GM13977 (cell line): ENCODE measurements at places on chromosomes 5 and 9.

DNA sequence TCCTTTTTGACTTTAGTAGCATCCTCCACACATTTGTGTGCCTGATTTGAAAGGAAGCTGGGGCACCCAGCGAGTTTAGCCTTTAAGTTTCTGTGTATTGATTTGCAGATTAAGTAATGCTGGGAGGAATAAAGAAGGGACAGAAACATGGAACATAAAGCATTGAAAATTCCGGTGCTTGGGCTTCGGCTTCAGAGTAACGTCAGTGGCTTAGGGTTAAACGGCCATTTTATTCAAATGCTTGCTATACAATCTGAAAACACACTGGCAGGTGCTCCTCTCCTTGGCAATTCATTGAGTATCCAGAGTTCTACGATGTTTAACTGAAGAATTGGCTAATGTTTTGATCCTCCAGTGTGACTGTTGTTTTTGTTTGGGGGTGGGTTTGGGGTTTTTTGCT is 58.0 kb upstream of the FSD1L start:
- no peak for DNase-seq

- no peak for DNase-seq
Observed at GRCh38 chr5:133682451-133682850, 70.1 kb upstream of the FSTL4 start.

DNA sequence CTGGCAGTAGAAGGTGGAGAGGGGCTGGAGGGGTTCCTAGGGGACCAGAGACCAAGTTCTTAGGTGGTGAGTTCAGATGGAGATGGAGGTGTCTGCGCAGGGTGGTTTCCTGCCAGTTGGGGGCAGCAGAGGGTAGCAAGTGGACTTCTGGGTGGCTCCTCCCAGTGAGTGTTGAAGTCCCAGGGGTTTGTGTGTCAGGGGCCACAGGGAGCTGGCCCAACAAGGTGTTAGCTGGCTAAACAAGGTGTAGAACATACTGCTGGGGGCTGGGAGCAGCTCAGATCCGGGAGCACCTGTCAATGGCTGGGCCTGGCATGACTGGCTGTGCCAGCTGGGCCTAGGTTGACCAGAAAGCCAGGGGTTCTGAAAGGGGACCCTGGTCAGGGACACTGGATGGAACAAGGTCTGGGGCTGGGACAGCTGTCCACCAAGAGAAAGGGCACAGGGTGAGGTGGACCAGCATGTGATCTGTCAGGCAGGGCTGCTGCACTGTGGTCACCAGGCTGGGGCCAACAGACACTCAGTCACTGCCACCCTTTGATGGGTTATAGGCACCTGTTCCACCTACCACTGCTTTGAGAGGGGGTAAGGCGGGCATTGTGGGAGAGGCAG is 35.6 kb downstream of the DAB2IP start:
- DNase-seq = peak; percentile 86

DNA sequence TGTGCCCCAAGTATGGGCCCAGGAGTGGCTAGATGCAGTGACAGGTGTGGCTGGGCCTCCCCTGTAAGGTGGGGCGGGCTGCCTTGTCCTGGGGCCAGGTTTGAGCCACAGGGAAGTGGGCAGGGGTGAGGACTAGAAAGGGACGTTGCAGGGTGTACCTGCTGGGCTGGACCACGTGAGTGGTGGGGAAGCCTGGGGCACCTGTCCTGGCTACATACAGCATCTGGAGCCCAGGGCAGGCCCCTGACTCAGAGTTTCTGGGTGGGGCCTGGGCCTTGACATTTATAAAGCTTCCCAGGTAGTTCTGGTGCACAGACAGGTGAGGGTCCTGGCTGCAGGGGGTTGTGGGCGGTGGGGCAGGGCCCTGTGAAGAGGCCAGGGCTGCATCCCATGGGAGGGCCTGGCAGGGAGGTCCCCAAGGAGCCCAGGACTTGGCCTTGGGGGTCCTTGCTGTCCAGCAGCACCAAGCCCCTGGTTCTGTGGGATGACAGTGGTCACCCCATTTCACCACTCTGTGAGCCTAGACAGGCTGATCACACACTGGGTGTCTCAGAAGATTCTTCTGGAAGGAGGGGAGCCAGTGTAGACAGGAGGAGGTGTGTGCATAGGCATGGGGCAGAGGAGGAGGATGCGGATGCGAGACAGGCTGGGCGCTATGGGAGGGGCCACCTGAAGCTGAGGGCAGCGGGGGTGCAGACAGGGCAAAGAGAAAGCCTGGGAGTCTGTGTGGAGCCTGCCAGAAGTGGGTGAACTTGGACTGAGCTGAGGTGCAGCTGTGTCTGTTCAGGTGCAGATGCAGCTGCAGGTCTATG is 94.0 kb downstream of the PHF2 start:
- no peak for DNase-seq

- DNase-seq = no peak
Observed at GRCh38 chr5:147467973-147468508, 41.8 kb downstream of the DPYSL3 start.

- DNase-seq = no peak
Observed at GRCh38 chr9:746661-747434, 94.6 kb upstream of the DMRT1 start.

- DNase-seq = no peak
Observed at GRCh38 chr5:151251001-151251551, 1.9 kb upstream of the GM2A start.

GRCh38 chr5:7397937-7398336 is 2.0 kb downstream of the ADCY2 start:
- DNase-seq = no peak

- DNase-seq = no peak
Observed at GRCh38 chr9:113669522-113670115, 206.1 kb downstream of the RGS3 start.

- peak; percentile 88 for DNase-seq
Observed at GRCh38 chr9:122122903-122123632, 30.0 kb upstream of the TTLL11 start.

- no peak for DNase-seq
Observed at GRCh38 chr9:104075801-104076753, 18.0 kb upstream of the SMC2 start.

GRCh38 chr5:145921211-145921610 is 15.2 kb upstream of the SH3RF2 start:
- DNase-seq = no peak

- no peak for DNase-seq
Observed at GRCh38 chr5:16450163-16450562, 15.4 kb downstream of the ZNF622 start.

DNA sequence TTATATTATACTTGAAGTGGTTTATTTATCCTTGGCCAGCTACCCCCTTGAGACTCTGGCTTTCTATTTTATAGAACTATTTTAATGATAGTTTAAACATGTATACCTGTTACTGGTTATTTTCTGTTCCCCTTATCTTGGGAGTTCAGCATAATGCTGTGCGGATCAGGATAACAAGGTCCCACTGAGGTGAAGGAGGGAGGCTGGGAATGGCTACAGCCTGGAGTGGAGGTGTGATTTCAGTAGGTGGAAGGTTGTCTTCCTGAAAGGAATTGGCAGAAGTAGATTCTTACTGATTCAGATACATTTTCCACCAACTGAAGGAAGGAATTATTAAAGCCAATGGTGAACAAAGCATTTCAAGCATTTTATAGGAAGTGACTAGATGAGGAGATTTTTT is 38.9 kb downstream of the PAM start:
- no peak for DNase-seq

- no peak for DNase-seq
Observed at GRCh38 chr5:175282611-175283225, 161.3 kb downstream of the DRD1 start.

DNA sequence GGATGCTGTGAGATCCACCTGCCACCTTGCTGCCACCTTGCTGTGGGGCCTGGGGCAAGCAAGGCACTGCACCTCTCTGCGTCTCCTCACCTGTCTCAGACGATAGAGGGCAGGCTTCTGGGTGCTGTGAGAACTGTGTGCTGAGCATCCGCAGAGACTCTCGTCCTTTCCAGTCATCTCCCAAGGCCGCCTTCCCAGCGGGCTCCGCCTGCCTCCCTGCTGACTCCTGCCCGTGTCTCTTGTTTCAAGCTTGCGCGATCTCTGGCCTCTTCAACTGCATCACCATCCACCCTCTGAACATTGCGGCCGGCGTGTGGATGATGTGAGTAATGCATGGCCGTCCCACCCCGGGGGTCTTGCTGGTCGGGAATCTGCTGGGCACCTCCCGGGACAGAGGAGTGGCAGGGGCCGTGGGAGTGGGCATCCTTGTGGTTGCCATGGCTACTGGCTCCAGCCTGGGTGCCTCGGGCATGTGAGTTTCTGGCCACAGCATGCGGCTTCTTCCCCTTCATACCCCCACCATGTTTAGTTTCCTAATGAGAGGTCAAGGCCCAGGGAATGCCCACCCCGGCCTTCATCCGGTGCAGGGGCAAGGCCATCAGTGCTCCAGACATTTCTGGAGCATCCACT is 3.6 kb downstream of the CACFD1 start:
- no peak for DNase-seq

DNA sequence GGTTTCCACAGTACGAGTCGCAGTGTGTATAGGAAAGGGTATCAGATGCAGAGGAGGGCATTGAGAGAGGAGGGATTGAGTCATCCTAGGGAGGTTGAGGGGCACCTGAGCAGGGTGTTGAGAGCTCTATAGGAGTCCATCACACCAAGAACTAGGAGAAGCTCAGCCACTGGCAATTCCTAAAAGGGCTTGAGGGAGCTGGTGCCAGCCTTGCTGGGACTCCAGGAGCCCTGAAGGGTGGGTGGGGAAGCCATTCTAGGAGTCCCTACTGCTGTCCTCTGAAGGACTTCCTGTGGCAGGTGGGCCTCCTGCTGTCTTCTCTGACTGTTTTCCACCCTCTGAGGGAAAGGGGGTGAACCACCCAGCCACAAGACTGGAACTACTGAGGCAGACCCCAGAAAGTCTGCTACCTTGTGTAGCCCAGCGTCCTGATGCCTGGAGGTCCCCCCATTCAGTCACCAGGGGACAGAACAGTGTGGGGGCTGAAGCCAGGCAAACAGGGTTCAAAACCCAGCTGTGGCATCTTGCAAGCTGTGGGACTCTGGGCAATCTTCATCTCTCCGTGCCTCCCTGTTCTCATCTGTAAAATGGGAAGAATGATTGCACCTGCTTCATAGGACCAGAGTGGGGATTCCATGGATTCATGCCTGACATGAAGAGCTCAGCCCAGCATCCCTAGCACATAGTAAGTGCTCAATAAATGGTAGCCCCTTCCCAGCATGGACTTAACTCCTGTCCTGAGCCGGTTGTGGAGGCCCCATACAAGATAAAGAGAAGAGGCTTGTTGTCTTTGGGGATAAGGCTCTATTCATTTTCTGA is 149.5 kb downstream of the C9orf50 start:
- no peak for DNase-seq

- no peak for DNase-seq
Observed at GRCh38 chr5:13081116-13081515, 863.4 kb downstream of the DNAH5 start.

DNA sequence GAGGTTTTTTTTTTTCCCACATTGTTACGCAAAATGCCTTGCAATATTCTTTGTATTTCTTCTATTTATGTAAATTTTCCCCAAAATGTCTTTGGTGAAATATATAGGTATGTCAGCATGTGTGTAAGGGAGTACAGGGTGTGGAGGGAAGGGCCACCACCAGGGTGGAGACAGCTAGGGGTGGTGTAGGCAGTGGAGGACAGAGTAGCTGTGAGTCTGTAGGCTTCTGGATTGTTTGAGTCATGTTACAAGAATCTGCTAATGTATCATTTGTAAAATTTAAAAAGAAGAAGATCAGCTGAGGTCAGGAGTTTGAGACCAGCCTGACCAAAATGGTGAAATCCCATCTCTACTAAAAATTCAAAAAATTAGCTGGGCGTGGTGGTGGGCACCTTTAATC is 175.5 kb downstream of the NXNL2 start:
- no peak for DNase-seq

DNA sequence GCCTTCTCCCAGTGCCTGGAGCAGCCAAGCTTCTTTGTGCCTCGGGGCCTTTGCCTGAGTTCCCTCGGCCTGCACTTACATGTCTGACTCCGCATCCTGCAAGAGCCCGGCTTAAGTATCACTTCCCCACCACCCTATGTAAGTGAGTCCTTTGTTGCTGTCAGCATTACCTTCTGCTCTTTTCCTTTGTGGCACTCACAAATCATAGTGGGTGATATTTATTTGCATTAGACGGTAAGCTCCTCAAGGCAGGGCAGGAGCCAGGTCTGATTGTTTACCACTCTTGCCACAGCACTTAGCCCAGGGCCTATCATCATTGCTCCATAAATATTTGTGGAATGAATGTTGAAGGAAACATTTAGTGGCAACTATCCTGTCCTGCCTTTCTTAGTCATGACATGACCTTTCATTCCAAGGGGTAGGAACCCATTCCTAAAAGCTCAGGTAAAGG is 4.8 kb downstream of the GM2A start:
- peak; percentile 40 for DNase-seq
